ENCODE measurements at places on chromosomes 7 and 10. TPM values are rescaled to one million over a fixed set of nuclear protein-coding genes. Genes with fewer than 3 reads are reported as not detected.

DNA sequence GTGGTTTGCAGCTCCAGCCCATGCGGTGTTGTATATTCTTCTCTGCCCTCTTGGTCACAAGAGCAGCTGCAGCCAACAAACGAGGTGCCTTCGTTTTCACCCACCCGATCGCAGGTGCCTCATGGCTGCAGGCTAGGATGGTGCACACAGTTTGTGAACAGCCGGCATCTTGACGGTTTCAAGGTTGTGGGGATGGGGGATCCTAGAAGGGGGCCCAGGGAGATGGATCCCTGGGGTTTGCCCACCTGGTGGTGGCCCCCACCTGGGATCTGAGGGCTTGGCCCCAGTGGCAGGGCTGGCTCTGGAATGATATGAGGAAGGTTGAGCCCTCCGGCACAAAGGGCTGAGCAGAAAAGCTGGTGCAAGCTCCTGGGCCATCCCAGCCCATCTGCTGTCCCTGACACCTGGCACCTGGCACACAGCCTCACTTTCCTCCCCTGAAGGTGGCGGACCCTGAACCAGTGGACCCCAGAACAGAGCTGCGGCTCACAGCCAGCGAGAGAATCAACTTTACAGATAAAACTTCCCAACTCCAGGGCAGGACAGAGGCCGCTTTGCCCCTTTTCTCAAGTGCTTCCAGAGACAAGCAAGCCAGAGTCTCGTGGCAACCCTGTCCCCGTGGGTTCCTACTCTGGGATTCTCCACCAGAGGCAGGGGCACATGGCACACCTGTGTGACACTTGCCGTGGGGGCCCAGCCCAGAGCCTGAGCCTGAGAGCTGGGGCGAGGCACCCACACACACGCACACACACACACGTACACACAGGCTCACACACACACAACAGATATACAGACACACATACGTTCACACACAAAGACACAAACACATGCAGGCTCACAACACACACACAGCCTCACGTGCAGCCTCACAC lies 177.3 kb upstream of the PPP2R2D start:
- H3K4me3 ChIP-seq, result no peak overlapping the region
- no peaks in the 10 kb centered on the region for H3K27me3 ChIP-seq
- no peaks in the 10 kb centered on the region for H3K36me3 ChIP-seq
- no peak for DNase-seq
- H3K4me1 ChIP-seq, result no peaks in the 10 kb centered on the region

GRCh38 chr7:50359995-50360925 lies 55.7 kb downstream of the IKZF1 start:
- H3K4me3 ChIP-seq, result peak overlapping the region; percentile 73
- peak; percentile 82 for DNase-seq
- peaks cover 78% of the 10 kb centered on the region for H3K36me3 ChIP-seq
- peak overlapping the region; percentile 99 for H3K27ac ChIP-seq

DNA sequence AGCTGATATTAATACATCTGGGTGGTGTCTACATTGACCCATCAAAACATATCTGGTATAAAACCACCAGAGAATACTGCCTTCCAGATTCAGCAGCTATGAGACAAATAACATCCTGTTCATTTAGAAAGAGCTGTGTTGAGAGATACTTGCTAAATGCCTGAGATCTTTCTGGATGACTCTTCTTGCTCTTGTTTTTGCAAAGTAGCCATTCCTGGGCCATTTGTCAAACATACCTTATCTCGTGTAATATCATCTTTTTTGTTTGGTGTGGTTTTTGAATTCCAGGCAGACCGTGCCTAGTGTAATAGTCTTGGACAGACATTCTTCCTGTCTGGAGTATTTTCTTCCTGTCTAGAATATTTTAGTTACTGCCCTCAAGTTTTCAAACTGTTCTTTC lies 74.7 kb upstream of the PRR15 start:
- no peaks in the 10 kb centered on the region for H3K4me1 ChIP-seq
- DNase-seq, result no peak
- no peaks in the 10 kb centered on the region for H3K27me3 ChIP-seq
- H3K4me3 ChIP-seq, result no peak overlapping the region
- no peak overlapping the region for H3K27ac ChIP-seq
- no peaks in the 10 kb centered on the region for H3K36me3 ChIP-seq

DNA sequence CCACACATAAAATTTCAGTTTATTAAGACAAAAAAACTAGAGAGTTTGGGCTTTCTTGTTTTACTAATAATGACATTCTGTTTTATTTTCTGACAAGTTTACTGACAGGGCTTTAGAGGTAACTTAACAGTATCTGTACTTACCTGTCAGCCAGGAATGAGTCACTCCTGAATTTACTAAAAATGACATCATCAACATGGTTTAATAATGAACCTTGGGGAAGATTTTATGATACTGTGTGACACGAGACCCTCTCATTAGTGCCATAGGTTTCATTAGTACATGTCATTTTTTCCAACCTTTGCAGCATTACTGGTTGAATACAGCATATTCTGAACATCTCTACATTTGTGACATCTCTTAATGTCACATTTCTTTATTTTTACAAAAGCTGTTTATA lies 131.1 kb downstream of the KCND2 start:
- H3K4me3 ChIP-seq, result no peak overlapping the region
- H3K4me1 ChIP-seq, result peaks cover 10% of the 10 kb centered on the region
- H3K27me3 ChIP-seq, result no peaks in the 10 kb centered on the region
- H3K36me3 ChIP-seq, result no peaks in the 10 kb centered on the region
- no peak overlapping the region for H3K27ac ChIP-seq
- no peak for DNase-seq

GRCh38 chr7:128221929-128222403 lies 19.1 kb upstream of the LEP start:
- H3K4me1 ChIP-seq, result no peaks in the 10 kb centered on the region
- DNase-seq, result no peak
- no peak overlapping the region for H3K4me3 ChIP-seq
- H3K27ac ChIP-seq, result no peak overlapping the region
- no peaks in the 10 kb centered on the region for H3K36me3 ChIP-seq
- peaks cover 54% of the 10 kb centered on the region for H3K27me3 ChIP-seq

- H3K27me3 ChIP-seq, result no peaks in the 10 kb centered on the region
- peaks cover 3% of the 10 kb centered on the region for H3K36me3 ChIP-seq
- DNase-seq, result no peak
- no peak overlapping the region for H3K27ac ChIP-seq
- H3K4me1 ChIP-seq, result peaks cover 36% of the 10 kb centered on the region
- no peak overlapping the region for H3K4me3 ChIP-seq
Measured at GRCh38 chr7:105199386-105199785, 185.4 kb downstream of the KMT2E start.

DNA sequence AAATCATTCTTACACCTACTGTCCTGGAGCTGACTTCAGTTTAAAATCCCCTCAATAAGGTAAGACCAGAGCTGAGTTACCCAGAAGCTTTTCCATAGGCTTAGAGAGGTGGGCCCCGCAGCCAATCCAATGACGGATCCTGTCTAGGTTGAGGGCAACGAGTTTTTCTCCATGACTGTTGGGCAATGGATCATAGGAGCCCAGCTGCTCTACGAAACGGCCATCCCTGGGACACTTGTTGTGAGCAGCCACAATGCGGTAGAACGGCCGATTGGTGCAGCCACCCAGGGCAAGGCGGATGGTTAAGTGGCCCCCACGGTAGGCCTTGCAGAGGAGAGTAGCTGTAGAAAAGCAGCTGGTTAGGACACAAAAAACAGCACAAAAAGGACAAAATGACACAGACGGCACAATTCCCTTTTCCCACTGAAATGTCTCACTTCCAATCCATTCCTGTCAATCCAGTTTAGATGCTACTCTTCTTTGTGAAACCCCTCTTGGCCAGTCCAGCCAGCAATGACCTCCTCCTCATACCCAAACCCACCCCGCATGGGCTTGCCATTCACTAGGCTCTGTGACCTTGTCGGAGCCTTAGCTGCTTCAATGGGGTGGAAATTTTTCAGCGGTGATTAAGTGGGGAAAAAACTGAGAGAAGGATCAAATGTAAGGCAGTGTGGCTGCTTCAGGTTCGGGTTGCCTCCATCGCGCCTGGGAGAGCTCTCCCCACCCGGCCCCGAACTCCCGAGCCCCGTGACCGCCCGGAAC lies 580 bp downstream of the MRPS16 start:
- peaks cover 47% of the 10 kb centered on the region for H3K4me1 ChIP-seq
- H3K36me3 ChIP-seq, result peaks cover 17% of the 10 kb centered on the region
- H3K27ac ChIP-seq, result peak overlapping the region; percentile 93
- no peak for DNase-seq

Gene PNLIP
- total RNA-seq, result not detected

Gene MMD2
- not detected for total RNA-seq

Gene ADRA2A
- not detected for total RNA-seq

Gene MOGAT3
- total RNA-seq, result not detected

Gene MYPN
- total RNA-seq, result not detected

All from activated T-cell treated with anti-CD3 and anti-CD28 coated beads, Interleukin-2, amount 50 U/mL, for 72 hours (primary cell).